Adipose tissue (tissue), 3 donors: ENCODE measurements at places on chromosomes 16 and 17. TPM values are rescaled to one million over a fixed set of nuclear protein-coding genes. Genes with fewer than 3 reads are reported as not detected.

The TBX4 gene
- polyA plus RNA-seq = 0.06 TPM

The CNGB1 gene
- 0.28 TPM for polyA plus RNA-seq

The GAS2L2 gene
- 0.46 TPM for polyA plus RNA-seq

The CD300LB gene
- polyA plus RNA-seq = 0.70 TPM

The GUCY2D gene
- 0.04 TPM for polyA plus RNA-seq

The PYDC1 gene
- not detected for polyA plus RNA-seq

The TMEM204 gene
- 39.8 TPM for polyA plus RNA-seq

The EME1 gene
- 0.16 TPM for polyA plus RNA-seq

The CRAMP1 gene
- 4.1 TPM for polyA plus RNA-seq

The HOXB4 gene
- 5.4 TPM for polyA plus RNA-seq

The ABCC12 gene
- not detected for polyA plus RNA-seq

The SRL gene
- 0.48 TPM for polyA plus RNA-seq

The CSH2 gene
- polyA plus RNA-seq = not detected

The GALR2 gene
- 0.21 TPM for polyA plus RNA-seq

The CA10 gene
- 0.05 TPM for polyA plus RNA-seq

The SLC35B1 gene
- 21.7 TPM for polyA plus RNA-seq

The AGRP gene
- polyA plus RNA-seq = not detected
